ENCODE measurements at places on chromosomes 4 and X.
A peak's percentile ranks its signal among the peaks of the same experiment; 100 is the strongest.

GRCh38 chr4:14518136-14518535 lies 484.1 kb upstream of the CPEB2 start:
- no peak for DNase-seq

GRCh38 chr4:6701371-6701770 lies 7.7 kb downstream of the S100P start:
- no peak for DNase-seq

- DNase-seq = no peak
Measured at GRCh38 chr4:123777373-123777772, 380.8 kb downstream of the SPRY1 start.

DNA sequence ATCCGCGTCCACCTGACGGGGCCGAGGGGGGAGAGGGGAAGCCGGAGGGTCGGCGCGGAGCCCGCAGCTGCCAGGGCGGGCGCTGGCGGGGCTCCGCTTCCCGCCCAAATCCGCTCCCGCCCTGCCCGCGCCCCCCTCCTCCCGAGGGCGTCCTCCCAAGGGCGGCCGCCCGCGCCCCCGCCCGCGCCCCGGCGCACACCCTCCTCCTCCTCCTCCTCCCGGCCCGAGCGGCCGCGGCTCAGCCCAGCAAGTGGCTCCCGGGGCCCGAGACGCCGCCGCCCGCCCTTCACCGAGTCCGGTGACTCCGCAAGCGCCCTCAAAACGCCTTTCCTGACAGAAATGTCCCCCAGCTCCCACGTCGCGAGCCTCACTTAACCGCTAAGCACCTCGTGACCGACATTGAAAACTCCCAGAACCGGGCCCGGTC lies 487 bp downstream of the HMGB2 start:
- no peak for DNase-seq

DNA sequence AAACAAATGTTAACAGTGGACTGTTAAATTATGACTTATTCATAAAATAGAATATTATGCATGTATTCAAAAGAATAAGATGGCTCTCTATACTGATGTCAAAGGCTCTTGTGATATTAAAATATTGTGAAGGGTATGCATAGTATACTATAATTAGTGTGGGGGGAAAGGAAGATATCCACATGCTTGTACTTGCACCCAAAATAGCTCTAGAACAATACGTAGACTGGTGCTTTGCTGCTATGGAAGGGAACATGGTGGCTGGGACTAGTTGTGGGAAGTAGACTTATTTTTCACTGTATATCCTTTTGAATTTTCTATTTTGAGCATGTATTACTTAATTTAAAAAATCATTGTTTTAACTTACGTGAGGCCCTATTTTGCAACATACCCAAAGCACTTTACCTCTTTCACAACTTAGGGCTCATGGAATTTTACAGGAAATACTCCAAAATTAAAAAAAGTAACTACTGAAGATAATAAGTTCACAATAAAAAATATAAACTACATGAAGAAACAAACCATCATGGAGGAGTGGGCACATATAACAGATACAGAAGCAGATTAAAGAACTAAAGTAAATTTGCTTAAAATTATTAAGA lies 7.9 kb downstream of the PGRMC2 start:
- no peak for DNase-seq

DNA sequence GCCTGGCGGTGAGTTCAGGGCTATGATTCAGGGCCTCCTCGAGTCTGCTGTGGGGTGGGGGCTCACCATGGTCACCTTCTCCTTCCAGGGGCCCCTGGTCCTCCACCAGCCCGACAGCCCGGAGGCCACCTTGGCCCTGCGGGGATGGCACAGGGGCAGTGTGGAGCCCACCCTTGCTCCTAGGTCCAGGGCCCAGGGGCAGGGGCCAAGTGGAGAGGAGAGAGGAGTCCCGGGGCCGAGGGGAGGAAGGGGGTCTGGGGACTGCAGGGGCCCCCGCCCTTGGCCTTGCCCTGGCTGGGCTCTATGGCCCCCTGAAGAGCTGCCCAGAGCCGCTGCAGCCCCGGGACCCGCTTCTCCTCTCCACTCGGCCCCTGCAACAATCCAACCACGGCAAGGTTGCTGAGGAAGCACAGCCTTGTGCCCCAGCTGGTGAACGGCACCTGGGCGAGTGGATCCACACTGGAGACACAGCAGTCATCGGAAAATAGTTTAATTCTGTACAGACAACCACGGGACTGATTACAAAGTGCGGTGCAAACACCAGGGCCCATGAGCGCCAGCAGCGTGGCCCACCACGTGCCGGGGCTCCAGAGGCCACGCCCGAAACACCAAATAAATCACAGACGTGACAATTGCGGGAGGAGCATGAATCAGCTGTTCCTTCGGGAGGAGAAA lies 23.0 kb upstream of the CPLX1 start:
- no peak for DNase-seq

- no peak for DNase-seq
Measured at GRCh38 chr4:88022289-88022688, 14.9 kb downstream of the PKD2 start.

- no peak for DNase-seq
Measured at GRCh38 chr4:104424475-104424941, 70.2 kb downstream of the CXXC4 start.

DNA sequence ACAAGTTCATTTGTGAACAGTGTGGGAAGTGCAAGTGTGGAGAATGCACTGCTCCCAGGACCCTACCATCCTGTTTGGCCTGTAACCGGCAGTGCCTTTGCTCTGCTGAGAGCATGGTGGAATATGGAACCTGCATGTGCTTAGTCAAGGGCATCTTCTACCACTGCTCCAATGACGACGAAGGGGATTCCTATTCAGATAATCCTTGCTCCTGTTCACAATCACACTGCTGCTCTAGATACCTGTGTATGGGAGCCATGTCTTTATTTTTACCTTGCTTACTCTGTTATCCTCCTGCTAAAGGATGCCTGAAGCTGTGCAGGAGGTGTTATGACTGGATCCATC lies 5.5 kb downstream of the SPRY1 start:
- DNase-seq = no peak

DNA sequence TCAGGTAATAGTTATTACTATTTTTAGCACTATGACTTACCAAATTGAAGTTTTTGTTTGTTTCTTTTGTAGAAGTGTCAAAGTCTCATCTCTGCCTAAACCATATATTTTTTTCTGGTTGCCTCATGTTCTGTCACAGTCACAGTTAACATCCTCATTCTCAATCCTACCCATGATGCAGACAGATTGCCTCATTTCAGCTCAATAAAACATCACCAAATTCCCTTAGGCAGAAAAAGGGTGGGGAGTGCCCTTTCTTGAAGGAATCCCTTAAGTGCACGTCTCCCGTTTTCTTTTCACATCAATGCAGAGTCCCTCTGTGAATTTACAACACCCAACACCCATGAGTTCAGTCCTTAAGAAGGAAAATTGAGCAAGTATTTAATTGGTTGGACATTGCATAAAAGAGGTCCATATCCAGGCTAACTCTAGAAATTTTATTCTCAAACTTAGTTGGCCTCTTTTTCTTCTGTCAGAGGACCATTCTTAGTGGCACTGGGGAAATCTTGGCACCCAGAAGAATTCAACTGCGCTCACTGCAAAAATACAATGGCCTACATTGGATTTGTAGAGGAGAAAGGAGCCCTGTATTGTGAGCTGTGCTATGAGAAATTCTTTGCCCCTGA lies 103.7 kb upstream of the BMPR1B start:
- no peak for DNase-seq

DNA sequence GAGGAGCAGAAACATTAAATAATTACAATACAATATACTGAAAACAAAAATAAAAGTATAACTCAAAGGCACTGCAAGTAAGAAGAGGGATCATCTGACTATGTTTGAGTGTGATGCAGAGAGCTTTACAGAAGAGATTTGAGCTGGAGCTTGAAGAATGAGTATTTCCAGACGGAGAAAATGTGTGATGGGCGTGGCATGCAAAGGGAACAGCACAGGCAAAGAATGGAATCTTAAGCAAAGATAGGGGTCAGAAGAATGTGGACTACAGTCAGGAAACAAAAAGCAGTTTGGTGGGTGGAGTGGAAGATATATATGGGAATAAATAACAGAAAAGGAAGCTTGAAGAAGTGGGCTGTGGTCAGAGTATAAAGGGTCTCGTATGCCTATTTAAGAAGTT lies 45.5 kb downstream of the OPHN1 start:
- DNase-seq = no peak

GRCh38 chrX:149487292-149487691 lies 17.8 kb downstream of the IDS start:
- DNase-seq = no peak

GRCh38 chr4:15961781-15962510 lies 1.0 kb downstream of the FGFBP2 start:
- DNase-seq = no peak

- no peak for DNase-seq
Measured at GRCh38 chr4:37949636-37950426, 10.4 kb upstream of the PTTG2 start.

DNA sequence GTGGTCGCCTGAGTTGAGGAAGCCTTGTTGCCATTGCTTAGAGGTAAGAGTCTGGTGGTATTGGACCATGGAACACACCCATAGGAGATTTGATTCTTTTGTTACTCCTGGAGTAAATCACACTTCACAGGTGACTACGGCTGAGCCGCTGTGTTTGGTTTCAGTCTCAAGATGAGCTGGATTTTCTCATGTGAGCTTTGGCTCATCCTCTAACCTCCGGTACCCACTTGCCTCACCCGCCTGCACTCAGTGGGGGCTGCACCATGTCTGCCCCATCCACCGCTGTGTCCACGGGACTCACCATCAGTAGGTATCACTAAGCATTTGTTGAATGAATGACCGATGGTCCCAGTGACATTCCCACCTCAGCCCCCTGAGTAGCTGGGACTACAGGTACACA lies 52.7 kb downstream of the HTT-AS start:
- no peak for DNase-seq

GRCh38 chr4:75698963-75699228 lies 25.5 kb upstream of the USO1 start:
- no peak for DNase-seq

DNA sequence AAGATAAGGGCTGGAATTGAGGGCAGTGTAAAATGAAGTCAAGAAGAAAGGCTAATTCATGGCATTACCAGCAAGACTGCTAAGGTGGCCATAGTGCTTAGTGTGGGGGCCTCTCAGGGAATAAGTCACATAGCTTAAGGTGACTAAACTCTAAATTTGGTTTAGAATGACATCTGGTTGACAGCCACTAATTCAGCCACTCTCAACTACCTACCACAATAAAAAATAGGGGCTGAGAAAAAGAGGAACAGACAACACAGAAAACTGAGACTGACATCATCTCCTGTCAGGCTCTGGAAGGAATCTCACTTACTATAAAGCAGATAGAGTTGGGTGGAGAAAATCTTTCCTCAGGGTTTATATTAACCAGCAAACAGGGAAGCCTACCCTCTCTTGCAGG lies 96.9 kb downstream of the CHRDL1 start:
- DNase-seq = no peak

GRCh38 chr4:152099061-152099425 lies 338.2 kb upstream of the GATB start:
- DNase-seq = no peak

DNA sequence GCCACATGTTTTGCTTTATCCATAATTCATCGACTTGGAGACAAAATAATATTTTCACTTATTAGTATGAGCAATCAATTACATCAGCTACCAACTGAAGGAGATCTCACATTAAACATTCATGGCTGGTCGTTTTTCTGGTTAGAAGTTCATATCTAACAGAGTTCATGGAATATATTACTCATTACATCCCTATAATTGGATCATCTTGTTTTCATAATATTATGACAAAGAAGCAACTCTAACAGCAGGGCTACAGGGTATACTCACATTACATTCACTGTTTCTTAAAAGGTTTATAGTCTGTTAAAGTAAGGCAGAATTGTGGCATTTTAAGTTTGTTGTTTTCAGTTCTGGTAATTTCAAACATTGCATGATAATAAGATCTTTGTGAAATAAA lies 33.0 kb downstream of the GSTCD start:
- DNase-seq = no peak

- DNase-seq = no peak
Measured at GRCh38 chr4:8439914-8440491, 520 bp downstream of the ACOX3 start.

DNA sequence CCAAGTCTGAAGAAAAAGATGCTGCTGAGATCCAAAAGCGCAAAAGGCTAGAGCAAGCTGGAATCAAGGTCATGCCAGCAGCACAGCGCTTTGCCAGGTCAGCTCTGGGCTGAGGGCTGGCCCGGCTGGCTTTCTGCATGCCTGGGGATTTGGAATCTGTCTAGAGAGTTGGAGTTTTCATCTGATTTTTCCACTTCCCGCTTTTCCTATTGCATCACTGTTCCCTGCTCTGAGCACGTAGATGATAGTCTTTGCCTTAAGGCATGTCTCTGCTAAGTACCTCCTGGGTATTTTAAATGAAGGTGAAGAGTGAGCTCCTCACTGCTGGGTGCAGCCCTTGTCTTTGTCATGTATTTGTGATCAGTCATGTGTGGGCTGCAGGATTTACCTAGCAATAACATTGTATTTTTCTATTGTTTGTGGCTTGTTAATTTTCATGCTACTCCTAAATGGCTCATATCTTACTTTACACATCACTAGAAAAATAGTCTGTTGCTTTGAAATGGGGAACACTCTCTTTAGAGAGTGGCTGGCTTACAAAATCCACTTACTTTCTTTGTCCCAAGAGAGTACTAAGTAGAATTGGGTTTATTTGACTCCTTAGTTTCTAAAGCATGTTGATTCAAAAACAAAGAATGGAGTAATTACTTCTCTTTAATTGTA lies 82.8 kb downstream of the LIMCH1 start:
- no peak for DNase-seq

DNA sequence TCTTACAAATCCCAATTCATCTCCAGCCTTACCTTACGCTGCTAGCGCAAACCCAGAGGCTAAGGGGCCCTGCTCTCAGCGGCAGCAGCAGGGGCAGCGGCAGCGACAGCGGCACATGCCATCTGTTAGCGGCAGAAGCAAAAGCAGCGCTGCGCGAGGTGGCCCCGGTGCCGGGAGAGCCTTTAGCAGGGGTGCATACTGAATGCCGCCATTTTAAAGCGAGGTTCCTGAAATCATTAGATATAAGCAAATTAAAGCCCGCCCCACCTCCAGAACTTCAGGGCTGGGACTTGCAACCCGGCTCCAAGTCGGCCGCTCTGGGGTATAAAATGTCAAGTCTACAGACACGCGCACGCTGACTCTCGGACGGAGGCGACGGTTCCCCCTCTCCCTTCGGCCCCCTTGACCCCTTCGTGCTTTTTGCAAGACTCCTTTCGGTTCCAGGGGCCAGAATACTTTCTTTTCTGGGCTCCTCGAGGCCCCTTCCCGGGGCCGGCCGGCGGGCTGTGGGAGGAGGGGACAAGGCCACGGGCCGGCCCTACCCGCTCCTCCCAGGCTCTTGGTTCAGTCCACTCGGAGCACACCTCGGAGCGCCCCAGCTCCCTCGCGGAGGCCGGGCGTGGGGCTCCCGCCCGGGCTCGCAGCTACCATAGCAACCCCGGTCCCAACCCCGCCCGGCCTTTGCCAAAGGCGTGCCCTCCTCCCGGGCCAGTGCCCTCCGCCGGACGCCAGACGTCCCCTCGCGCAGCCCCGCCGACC lies at the start of gene MBNL3:
Gene MBNL3 (minus strand): TSS at position 220 of the 759 bp plus-strand sequence. CDS start 49,427 bp downstream, outside the sequence.
- peak; percentile 63 for DNase-seq

GRCh38 chrX:15916704-15917084 lies 62.1 kb upstream of the AP1S2 start:
- DNase-seq = no peak

- DNase-seq = no peak
Measured at GRCh38 chr4:184801781-184802696, 23.7 kb downstream of the ACSL1 start.

Data from naive thymus-derived CD4-positive, alpha-beta T cell (primary cell).